Gastrocnemius medialis (tissue), 4 donors: ENCODE measurements at places on chromosomes 6 and 20. TPM values are rescaled to one million over a fixed set of nuclear protein-coding genes. Genes with fewer than 3 reads are reported as not detected.

DNA sequence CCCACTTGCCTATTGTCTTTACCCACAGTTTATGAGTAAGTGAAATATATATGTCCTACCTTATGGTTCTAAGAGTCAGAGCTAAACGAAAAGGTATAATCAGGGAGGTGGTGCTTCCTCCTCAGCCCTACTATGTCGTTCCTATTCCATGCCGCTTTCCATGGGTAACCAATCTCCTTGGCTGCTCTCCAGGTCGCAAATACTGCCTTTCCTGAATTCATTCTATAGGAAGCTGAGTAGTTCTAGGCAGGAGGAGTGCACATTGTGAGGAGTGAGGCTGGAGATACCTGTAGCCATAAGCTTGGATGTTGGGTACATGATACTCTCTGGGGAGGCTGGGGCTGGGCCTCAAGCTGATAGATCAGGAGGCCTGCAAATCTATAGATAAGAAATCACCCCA is 5.8 kb downstream of the IL20RA start:
- no peak for DNase-seq

DNA sequence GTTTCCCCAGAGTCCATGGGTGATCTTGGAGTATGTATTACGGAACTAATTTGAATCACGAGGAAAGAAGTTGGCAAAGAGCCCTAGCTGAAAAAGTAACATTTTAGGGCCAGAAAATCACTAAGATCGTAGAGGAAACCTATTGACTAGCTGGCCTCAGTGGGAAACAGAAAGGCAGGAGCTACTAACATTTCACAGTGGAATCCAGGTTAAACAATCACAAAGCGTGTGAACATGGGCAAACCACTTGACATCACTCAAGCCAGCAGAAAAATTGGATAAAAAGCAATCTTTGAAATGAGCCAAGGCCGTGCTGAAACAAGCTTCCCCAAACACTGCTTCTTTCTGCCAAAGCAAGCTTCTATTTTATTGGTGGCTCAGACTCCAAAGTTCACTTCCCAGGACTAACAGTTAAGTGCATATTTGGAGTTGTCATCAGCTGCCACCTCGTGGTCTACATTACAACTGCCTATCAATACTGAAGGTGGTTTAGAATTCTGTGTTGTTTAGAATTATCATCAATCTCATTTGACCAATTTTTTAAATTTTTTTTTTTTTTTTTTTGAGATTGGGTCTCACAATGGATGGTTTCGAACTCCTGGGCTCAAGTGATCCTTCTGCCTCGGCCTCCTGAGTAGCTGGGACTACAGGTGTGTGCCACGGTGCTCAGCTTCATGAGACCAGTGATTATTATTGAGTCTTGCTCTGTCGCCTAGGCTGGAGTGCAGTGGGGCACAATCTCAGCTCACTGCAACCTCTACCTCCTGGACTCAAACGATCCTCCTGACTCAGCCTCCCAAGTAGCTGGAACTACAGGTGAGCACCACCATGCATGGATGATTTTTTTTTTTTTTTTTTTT is 10.6 kb downstream of the RPS10 start:
- peak; percentile 57 for DNase-seq

DNA sequence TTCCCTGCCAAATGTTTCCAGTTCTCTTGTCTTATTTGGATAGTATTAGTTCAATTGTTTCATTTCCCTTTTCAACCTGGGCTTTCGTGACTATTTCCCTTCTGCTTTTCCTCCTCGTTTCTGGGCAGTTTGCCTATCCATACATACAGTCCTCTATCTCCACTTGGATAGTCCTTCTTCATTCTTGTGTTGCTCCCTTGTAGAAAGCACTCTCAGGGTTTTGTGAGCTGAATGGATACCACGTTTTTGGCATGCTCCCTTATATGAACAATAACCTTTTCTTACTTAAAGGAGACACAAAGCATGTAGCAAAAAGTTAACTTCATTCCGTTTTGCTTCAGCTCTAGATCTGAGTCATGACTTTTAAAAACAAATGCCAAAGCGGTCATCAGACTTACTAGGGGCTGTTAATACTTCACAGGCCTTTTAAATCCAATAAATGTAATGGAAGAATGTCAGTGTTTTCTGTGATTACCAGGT is 16.6 kb downstream of the CRYBG1 start:
- no peak for DNase-seq

DNA sequence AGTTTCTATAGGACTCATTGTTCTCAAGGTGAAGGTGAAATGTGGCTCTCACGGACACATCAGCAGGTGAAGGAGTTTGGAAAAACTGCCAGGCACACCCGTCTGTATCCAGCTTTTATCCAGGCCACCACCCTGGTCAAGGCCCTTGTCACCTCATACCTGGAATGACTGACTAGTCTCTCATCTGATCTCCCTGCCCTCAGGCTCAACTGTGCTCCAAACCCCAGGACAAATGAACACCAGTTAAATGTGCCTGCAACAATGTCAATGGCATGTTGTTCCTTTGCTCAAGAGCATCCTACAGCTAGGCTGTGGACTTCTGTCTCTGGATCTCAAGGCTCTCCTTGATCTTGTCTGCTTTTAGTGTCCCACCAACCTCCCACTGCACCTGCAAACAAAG is 47.6 kb upstream of the DSP start:
- no peak for DNase-seq

DNA sequence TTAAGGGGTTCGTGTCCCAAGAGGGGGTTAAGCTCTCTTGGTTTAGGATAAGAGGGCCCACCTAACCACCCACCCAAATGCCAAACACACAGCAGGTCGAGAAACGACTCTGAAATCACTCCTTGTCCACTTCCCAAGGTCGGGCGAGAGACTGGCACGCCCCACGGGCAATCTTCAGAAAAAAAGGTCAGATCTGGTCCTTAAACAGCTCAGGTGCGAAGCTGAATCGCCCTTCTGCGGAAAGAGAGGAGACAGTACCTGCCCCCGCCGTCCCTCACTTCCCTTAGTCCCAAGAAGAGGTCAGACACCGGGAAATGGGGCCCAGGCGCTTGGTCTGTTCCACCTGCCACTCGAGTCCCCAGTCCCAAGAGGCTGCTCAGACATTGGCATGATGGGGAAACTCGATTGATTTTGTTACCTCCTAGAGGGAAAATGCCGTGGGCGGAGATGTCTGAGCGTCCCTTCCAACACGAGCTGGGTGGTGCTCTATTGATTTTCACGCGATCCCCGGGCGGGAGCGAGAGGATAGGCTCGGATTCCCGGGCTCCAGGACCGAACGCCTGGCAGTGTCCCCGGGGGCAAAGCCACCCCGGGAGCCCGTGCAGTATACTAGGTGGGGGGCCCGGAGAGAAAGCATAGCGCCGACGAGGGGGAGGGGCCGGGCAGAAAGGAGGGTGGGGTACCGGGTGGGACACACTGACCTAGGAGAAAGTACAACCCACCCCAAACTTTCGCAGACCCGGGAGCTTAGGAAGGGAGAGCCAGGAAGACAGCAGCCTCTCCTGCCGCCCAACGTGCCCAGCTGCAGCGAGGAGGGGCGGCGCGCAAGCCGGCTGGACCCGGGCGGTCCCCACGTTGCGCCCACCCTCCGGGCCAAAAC is 1.1 kb upstream of the SAMD5 start:
- DNase-seq: no peak

GRCh38 chr20:23119456-23120216 is 33.5 kb upstream of the CD93 start:
- DNase-seq: no peak

DNA sequence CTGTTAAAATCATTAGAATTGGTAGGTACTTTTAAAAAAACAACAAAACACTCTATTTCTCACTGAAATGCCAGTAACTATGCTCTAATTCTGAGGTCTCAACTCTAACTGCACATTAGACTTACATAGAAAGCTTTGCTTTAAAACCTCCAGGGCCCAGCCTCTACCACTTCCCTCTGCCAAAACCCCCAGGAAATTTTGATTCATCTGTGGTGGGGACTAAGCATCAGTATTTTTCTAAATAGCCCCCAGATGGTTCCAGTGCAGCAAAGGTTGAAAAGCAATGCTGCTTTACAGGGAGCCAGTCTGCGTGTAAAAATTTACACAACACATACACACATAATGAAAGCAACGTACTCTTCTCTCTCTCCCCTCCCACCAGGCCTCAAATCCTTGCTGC is 3.8 kb downstream of the TBC1D32 start:
- no peak for DNase-seq

DNA sequence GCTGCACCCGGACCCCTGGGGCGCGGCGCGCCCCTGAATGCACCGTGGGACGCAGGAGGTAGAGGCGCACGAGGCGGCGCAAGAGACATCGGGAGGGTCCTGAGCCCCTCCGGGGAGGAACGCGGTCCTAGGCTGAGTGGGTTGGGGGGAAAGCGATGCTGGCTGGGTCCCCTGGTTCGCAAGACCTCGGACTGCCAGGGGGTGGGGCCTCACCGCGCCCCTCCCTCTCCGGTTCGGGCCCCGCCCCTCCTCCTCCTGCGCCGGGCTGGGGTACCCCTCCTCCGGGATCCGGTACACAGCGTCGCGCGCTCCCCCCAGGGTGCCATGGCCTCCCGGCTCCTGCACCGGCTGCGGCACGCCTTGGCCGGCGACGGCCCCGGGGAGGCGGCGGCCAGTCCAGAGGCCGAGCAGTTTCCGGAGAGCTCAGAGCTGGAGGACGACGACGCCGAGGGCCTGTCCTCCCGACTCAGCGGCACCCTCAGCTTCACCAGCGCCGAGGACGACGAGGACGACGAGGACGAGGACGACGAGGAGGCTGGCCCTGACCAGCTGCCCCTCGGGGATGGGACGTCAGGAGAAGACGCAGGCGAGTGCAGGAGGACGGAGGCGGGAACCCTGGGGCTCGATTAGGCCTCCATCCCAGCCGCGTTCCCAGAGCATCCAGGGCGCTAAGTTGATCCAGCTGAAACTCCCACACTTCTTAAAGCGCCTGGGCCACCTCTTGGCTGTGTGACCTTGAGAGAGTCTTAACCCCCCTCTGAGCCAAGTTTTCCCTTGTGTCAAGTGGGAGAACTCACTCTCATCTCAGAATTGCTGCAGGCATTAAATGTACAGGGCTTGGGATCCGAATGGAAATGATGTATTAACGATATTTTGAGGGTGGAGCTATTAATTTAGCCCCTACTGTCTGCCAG is 541 bp downstream of the SNX21 start:
- DNase-seq: peak; percentile 81

GRCh38 chr6:118761645-118762044 is 110.3 kb upstream of the CEP85L start:
- no peak for DNase-seq

DNA sequence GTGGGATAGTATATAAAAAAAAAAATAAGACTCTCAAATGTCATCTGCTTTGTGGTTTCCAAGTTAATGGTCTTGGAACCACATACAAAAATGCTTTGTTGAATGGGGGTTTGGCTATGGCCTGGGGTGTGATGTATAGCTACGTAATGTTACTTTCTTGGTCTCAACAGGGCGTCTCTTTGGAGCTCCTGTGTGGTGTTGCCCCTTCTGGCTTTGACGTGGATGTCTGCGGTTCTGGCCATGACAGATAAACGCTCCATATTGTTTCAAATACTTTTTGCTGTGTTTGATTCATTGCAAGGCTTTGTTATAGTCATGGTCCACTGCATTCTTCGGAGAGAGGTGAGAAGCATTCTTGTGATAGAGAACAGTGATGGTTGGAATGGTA is 457.7 kb downstream of the LMBRD1 start:
- DNase-seq: no peak

- peak; percentile 13 for DNase-seq
Measured at GRCh38 chr6:121851056-121851455, 415.6 kb downstream of the GJA1 start.

DNA sequence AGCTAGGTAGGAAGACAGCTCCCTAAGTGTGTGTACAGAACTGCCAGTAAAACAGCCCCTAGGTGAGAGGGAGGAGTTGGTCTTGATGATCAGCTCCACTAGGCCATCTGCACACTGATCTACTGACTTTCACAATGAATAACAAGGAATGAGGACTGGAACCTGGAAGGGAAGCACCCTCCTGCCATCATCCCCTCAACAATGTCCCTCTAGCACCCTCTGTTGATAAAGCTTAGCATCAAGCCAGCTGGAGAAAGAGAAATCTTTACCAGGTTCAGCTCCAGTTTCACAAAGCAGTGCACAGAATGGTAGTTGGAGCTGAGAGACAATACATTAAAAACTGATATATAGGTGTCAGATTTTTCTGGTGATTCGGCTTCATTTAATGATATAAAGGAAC is 57.2 kb upstream of the IRAK1BP1 start:
- DNase-seq: no peak

DNA sequence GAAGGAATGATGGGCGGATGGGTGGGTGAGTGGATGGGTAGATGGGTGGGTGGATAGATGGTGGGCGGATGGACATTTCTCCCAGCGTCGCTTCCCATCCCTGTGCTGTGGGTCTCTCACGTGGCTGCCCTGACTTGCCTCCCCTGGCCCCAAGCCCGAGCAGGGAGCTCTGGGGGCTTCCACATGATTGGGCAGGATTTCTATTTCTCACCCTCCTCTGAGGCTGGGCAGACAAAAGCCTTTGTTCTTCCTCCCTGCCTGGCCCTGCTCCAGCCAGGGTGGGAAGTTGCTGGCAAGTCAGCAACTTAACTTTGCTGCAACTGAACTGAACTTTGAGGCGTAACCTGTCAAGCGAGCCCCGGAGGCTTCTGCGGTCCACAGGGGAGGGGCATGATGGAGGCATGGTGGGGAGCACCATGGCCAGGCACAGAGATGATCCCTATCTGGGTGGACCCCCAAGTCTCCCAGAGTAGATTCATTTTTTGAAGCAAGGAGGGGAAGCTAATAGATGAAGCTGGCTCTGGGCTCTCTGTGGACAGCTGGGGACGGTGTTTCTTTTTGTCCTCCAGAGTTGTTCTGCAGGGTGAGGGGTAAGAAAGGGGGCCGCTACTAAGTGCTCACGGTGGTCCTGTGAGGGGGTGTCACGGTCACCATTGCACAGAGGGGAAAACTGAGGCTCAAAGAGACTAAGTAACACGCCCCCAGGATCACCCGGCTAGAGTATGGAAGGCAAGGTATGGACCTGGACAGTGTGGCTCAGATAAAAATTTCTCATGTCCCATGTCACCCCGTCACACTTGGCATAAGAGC is 140.1 kb downstream of the CEBPB start:
- DNase-seq: no peak

DNA sequence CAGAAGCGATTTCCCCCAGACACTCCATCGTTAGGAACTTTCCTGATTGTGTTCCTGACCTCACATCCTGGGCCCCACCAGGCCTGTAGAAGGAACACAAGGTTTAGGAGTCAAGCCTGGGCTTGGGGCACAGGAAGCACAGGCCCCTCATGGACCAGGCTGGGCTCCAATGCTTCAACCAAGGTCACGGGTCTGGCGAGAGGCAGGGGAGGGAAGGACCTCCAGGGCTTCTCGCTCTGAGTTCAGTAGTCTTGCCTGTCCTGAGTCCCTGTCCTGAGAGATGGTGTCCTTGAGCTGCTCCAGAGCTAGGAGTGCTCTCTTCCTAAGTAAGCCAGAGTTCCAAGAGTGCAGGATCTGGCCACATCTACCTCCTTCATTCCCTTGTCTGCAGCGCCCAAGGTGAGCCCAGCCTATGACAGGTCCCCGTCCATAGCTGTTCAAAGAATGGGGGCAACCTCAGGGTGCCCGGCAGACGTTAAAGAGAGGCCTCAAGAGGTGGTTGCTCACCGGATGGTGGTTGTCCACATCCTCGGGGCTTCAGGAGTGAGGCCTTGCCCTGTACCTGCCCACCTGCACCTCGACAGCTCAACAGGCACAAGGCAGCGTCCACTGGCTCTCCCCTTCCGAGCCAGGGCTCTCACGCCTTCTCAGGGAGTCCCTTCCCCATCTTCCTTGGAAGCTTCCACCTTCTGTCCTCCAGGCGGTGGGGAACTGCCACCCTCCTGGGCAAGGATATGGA is 1.6 kb upstream of the TUBB1 start:
- DNase-seq: no peak

WFDC10A gene
- total RNA-seq: not detected

HDDC2 gene
- 80.4 TPM for total RNA-seq

NR2E1 gene
- total RNA-seq: not detected

GLP1R gene
- total RNA-seq: not detected

C20orf204 gene
- total RNA-seq: 0.66 TPM

SIRPG gene
- total RNA-seq: not detected

KIAA0408 gene
- 53.9 TPM for total RNA-seq

RALGAPB gene
- total RNA-seq: 28.0 TPM
